Foreskin keratinocyte (primary cell): ENCODE measurements at places on chromosomes 2 and 18.

DNA sequence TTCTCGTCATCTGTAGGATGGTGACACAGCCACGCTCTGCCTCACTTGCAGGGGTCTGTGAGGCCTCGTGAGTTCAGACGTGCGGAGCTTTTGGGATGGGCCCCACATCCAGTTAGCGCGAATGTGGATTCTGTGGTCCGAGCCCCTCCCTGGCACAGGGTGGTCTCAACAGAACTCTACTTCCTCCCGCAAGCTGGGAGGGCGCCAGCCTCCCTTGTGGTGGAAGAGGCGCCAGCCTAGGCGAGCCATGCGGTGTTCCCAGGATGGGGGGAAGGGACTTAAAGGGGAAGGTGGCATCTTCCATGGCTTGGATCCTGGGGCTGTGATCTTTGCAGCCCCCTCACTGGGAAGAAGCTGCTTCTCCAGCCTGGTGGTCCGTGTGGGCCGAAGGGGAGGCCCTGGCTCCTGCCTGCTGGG is 1.4 kb downstream of the SNORC start:
- DNase-seq: no peak

- DNase-seq: no peak
Measured at GRCh38 chr2:95025406-95026319, at the start of gene MAL. Gene MAL, plus strand, starts transcription at chr2:95025708. Its CDS starts 85 bp downstream, at chr2:95025793.

DNA sequence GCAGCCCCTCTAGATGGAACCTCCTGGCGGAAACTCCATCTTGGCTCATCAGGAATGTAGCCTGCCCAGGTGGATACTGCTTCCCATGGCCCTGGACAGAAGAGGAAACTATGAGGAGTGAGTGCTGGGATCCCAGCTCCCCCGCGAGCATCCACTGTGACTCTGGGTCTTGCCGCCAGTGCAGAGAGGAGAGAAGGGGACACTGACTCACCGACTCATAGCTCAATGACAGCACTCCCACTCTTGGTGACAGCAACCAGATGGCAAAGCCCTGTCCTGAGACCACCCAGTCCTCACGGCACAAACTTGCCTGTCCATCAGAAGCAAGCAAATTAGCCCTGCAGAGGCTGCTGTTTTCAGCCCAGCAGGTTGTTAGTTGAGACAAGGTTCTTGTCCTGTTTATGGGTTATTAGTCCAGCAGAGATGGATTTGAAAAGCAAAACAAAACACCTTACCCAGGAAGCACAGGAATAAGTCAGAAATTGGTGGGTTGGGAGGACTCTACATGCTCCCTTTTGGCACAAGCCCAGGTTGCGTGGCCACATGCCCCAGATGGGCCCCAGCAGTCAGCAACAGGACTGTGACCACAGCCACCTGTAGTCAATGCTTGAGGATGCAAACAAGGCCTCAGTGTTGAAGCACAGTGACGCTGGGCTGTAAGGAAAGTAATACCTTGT is 111.5 kb upstream of the GLI2 start:
- DNase-seq: no peak

- no peak for DNase-seq
Measured at GRCh38 chr2:227824711-227825110, 11.1 kb downstream of the CCL20 start.

- no peak for DNase-seq
Measured at GRCh38 chr2:165617741-165618481, 148.4 kb downstream of the CSRNP3 start.
